GM23248 (cell line): ENCODE measurements at places on chromosomes 3 and 15.

GRCh38 chr3:12325586-12326515, 37.0 kb downstream of the PPARG start:
- no peak for DNase-seq

- DNase-seq, result no peak
Measured at GRCh38 chr15:80169768-80170357, 17.1 kb downstream of the FAH start.

- DNase-seq, result peak; percentile 16
Measured at GRCh38 chr15:35925275-35926006, 379.5 kb upstream of the DPH6 start.

- DNase-seq, result no peak
Measured at GRCh38 chr3:84836961-84837360, 121.8 kb upstream of the CADM2 start.

GRCh38 chr15:58506783-58507668, 75.2 kb downstream of the LIPC start:
- DNase-seq, result peak; percentile 46

GRCh38 chr3:100128565-100128964, 14.3 kb upstream of the FILIP1L start:
- no peak for DNase-seq

- no peak for DNase-seq
Measured at GRCh38 chr3:25130724-25131520, 297.1 kb upstream of the RARB start.

DNA sequence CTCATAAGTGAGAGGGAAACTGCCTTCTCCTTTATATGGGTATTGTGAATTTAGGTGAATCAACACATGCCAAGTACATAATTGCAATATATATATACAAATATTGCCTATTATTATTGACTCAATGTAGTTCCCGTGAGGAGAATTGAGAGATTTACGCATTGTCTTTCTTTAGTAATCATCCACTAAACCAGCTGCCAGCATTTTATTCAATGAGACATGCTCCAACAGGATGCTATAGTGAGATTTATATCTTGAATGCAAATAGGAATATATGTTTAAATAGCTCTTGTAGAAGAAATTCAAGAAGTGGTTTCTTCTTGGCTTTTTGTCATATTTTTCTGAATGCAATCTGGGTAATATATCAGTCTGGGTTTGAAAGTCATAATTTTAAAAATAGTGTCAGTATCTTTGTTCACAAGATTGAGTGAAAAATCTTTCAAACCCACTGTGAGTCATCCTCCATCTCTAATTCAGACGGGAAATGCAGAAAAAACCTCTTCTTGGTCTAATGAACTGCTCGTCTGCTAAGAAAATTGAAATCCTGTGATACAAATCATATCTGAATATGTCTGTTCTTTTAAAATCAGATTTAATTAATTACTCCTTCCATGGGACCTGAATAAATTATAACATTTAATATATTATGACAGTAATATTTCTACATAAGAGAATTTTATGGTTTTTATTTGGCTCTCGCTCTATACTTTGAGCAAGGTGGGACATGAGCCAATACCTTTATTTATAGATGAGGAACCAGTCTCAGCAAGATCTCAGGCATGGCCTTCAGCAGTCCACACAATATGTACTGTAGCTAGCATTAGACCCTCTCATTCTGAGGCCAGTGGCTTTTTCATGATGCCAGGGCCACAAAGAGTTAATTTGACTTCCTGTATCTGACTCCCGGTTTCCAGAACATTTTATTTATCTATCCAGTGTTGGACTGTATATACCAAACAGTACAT, 516.0 kb downstream of the GABRG3 start:
- DNase-seq, result no peak

GRCh38 chr3:17500618-17501017, 241.8 kb downstream of the TBC1D5 start:
- peak; percentile 20 for DNase-seq

- peak; percentile 83 for DNase-seq
Measured at GRCh38 chr3:50347187-50347813, 1.8 kb upstream of the ZMYND10 start.

GRCh38 chr3:34365231-34365630, 566.8 kb downstream of the PDCD6IP start:
- no peak for DNase-seq

DNA sequence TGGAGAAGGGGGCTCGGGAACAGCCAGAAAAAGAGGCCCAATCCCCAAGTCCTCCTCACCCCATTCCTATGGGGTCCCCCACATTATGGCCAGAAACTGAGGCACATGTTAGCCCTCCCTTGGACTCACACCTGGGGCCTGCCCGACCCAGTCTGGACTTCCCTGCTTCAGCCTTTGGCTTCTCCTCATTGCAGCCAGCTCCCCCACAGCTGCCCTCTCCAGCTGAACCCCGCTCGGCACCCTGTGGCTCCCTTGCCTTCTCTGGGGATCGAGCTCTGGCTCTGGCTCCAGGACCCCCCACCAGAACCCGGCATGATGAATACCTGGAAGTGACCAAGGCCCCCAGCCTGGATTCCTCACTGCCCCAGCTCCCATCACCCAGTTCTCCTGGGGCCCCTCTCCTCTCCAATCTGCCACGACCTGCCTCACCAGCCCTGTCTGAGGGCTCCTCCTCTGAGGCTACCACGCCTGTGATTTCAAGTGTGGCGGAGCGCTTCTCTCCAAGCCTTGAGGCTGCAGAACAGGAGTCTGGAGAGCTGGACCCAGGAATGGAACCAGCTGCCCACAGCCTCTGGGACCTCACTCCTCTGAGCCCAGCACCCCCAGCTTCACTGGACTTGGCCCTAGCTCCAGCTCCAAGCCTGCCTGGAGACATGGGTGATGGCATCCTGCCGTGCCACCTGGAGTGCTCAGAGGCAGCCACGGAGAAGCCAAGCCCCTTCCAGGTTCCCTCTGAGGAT, 10.6 kb downstream of the MAP1A start:
- no peak for DNase-seq

GRCh38 chr15:75929799-75930565, 26.3 kb downstream of the FBXO22 start:
- DNase-seq, result no peak

DNA sequence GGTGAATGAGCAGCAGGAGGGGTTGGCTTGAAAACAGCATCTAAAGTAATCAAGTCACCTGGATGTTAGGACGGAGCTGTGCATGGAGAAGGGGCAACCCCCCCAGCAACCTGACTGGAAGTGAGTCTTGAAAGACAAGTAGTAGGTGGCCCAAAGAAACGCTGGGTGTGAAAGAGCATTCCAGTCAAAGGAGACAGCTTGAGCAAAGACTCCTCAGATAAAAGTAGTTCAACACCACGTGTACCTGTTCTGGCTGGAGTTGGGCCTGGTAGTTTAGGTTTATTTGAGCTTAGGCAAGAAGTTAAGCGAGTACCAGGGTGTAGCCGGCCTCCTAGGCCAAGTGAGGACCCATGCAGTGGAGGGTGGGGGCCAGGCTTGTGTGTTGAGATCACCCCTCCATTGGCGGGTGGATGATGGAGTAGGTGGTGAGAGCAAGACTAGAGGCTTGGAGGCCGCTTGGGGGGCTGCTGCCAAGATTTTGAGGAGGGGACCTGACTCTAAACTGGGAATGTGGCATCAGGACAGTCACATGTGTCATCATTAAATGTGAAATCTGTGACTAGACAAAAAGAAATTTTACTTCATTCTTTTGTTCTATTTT, 61.3 kb downstream of the ABHD2 start:
- no peak for DNase-seq

GRCh38 chr3:95629802-95630201, 1184.6 kb upstream of the EPHA6 start:
- no peak for DNase-seq

DNA sequence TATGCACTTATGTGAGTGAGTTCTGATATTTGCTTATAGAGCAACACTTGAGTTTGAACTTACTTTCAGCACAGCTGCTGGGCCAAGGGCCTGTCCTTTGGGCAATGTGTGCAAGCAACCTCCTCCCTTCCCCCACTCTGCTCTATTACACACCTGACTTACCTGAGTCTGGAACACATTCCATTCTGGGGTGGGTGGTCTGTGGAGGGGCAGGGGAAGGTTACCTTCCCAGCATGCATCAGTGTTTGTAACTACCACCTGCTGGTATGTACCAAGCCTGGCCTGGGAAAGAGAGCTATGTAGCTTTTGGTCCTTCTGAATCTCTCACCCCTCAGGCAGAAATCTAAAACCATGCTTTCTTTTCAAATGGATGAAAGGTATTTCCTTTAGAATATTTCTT, 103.0 kb downstream of the ISL2 start:
- no peak for DNase-seq

DNA sequence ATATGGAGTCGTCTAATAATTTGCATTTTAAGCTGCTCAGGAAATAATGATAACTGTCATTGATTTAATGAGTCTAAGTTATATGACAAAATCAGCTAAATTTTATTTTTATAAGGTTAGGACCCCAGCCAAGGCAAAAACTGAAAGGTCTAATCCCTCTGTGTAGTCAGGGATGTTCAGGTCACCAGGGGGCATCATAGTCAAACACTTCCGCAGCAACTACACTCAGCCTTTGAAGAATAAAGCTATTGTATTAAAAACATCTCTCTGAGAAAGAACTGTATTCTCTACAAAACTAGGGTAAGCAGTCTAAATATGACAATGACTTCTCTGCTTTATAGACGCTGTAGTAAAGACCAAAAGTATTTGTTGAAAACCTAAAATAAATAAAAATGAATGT, 15.0 kb downstream of the INTS14 start:
- no peak for DNase-seq

DNA sequence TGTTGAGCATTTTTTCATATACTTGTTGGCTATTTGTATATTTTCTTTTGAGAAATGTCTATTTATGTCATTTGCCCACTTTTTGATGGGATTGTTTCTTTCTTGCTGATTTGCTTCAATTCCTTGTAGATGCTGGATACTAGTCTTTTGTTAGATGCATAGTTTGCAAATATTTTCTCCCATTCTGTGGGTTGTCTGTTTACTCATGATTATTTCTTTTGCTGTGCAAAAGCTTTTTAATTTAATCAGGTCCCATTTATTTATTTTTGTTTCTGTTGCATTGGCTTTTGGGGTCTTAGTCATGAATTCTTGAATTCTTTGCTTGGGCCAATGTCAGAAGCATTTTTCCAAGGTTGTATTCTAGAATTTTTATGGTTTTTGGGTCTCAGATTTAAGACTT, 251.7 kb downstream of the WNT5A start:
- DNase-seq, result no peak

GRCh38 chr3:77338195-77338594, 298.3 kb downstream of the ROBO2 start:
- no peak for DNase-seq

- DNase-seq, result peak; percentile 32
Measured at GRCh38 chr3:39808467-39809180, 785 bp upstream of the MYRIP start.

- no peak for DNase-seq
Measured at GRCh38 chr15:24955531-24955921, 739 bp downstream of the SNRPN start.

DNA sequence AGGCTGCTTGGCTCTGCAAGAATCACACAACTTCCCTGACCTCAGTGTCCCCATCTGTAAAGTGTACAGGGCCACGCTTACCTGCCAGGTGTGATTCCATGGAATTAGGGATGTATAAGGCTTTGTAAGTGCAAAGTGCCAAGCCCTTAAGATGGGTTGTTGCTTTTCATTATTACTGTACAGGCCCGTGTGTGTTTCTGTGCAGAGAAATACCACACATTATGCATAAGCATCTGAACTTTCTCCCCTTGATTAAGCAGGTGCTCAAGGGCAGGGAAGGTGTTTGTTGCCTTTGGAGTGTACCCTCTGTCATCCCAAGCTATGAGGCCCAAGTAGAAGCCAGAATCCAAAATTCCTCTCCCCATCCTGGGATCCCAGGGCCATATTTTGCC, 13.6 kb upstream of the HRH1 start:
- DNase-seq, result no peak

- DNase-seq, result no peak
Measured at GRCh38 chr3:10365316-10365715, 44.4 kb upstream of the SEC13 start.

- DNase-seq, result no peak
Measured at GRCh38 chr3:128573160-128573559, 77.5 kb downstream of the RPN1 start.

DNA sequence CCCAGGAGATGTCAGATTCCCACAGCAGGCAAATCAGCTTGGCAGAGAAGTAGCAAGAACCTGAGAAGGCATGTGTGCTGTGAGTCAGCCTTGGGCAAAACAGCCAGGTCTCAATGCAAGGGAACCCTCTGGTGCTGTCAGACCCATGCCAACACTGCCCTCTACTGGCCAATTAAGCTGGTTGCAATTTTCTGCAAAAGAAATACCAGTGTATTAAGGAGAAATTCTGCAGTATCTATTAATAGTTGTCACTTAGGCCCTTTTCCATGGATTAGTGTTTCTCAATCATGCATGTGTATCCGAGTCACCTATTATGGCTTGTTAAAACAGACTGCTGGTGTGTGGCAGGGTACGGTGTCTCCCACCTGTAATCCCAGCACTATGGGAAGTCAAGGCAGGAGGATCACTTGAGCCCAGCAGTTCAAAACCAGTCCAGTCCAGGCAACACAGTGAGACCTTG, 26.2 kb downstream of the MAP4 start:
- peak; percentile 96 for DNase-seq
